ENCODE measurements at places on chromosomes 12 and 14. TPM values are rescaled to one million over a fixed set of nuclear protein-coding genes. Genes with fewer than 3 reads are reported as not detected.

GRCh38 chr12:66085998-66086397 lies 44.6 kb downstream of the LLPH start:
- DNase-seq: no peak

DNA sequence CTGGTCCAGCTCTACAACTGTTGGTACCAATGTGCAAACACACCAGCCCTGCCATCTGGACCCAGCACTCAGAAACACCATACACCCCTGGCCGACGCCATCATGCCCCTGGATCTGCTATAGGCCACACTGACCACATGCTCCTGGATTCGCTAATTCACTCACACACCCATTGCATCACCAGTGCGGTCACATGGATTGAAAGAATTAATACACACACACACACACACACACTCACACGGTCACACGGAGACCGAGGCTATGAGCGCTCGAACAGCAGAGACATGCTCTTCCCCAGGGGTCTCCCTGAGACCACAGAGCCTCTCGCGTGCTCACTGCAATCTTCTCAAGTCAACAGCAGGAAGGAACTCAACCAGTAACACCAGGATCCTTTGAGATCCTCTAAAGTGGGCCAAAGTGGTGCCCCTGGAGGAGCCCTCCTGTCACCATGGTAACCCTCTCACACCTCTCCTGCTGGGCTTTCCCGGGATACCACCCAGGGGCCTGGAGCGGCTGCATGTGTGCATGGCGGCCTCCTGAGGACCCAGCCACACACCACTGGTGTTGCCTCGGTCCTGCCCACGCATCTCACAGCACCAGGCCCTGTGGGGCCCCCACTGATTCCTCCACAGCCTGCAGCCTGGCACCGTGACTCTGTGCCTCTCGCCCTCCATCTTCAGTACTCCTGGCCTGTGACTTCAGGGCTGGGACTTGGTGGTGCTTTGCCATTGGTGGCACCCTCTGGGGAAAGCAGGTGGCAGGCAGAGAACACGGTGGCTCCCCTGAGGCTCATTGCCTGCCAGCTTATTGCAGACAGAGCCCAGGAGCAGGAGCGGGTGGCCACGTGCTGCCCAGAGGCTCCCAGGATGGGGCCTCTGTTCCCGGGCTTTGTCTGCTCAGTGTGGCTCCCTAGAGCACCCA lies 15.1 kb downstream of the LRTM2 start:
- DNase-seq: no peak

GRCh38 chr14:63902375-63902976 lies 49.7 kb downstream of the SYNE2 start:
- no peak for DNase-seq

- DNase-seq: no peak
Measured at GRCh38 chr12:879641-880040, 69.9 kb downstream of the RAD52 start.

DNA sequence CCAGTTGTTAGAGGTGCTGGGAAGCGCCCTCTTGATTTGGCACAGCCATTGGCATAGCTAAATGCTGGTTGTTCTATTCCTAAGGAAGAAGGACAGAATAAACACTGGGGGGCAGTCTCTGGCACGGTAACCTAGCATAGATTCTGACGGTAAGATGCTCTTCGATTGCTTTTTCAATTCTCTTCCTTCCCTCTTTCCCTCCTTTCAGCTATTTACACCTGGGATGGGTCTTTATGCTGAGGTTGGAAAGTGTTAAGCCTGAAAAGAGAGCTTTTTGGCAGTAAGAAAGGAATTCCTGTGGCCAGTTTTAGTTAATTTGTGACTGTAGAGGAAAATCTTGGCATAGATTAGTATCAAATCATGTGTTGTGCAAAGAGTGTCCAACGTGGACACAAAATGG lies 162.8 kb downstream of the SNAPC1 start:
- no peak for DNase-seq

- no peak for DNase-seq
Measured at GRCh38 chr12:2583642-2584401, 210.9 kb upstream of the FKBP4 start.

DNA sequence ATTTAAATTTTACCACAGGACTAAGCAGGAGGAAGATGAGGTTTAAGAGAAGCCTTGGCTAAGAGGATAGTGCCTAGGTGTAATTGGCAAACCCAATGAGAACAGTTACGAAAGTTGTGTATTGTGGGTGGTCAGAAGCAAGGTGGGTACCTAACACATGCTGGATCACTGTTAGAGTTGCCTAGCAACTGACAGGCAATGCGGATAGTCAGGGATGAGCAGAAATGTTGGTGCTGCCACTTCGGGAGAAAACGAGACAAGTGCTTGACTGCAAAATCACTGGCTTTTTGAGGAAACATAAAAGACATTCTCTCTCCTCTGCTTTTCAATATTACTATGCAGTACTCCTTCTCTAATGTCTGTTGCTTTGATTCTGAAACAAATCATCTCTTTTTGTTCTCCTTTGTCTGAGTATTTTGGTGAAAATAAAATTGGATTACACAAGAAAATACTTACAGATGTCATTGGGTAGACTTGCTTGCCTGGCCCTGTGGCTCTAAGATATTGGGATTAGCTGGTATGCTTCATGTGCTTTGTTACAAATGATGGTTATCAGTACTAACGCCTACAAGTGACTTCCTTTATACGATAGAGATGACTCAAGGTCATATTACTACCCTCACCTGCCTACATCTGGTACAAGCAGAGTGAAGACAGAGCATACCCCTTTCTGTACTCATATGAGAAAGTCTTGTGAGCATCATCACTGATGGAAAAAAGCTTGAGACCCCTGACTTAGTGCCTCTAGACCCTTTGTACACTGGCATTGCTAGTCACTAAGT lies 48.0 kb downstream of the TDP1 start:
- DNase-seq: no peak

- no peak for DNase-seq
Measured at GRCh38 chr14:51681411-51681810, 29.7 kb downstream of the FRMD6 start.

DNA sequence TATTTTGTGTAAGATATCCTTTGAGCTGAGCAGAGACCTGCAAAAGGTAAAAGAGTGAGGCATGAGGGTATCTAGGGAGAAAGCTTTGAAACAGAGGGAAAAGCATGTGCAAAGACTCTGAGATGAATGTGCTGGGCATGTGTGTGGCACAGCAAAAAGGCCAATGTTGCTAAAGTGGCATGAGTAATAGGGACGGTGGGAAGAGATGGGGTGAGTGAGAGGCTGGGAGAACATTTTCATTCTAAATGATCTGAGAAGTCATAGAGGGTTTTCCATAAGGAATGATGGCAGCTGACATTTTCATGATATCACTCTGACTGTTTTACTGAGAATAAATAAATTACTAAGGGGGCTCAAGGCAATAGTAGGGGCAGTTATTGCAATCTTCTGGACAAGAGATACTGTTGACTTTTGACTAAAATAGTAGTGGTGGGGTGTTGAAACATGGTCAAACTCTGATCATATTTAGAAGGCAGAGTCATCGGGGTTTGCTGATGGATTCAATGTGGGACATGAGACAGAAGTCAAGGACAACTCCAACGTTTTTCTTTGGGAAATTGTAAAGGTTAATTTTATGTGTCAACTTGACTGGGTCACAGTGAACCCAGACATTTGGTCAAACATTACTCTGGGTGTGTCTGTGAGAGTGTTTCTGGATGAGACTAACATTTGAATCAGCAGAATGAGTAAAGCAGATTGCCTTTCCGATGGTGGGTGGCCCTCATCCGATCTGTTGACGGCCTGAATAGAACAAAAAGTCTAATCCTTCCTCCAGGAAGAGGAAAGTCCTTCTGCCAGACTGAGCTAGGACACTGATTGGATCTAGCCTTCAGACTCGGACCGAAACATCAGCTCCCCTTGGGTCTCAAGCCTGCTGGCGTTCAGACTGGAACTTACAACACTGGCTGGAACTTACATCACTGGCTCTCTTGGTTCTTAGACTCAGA lies 193.9 kb upstream of the PLXNC1 start:
- no peak for DNase-seq

GRCh38 chr12:117188961-117189724 lies 1.1 kb downstream of the FBXO21 start:
- peak; percentile 38 for DNase-seq

DNA sequence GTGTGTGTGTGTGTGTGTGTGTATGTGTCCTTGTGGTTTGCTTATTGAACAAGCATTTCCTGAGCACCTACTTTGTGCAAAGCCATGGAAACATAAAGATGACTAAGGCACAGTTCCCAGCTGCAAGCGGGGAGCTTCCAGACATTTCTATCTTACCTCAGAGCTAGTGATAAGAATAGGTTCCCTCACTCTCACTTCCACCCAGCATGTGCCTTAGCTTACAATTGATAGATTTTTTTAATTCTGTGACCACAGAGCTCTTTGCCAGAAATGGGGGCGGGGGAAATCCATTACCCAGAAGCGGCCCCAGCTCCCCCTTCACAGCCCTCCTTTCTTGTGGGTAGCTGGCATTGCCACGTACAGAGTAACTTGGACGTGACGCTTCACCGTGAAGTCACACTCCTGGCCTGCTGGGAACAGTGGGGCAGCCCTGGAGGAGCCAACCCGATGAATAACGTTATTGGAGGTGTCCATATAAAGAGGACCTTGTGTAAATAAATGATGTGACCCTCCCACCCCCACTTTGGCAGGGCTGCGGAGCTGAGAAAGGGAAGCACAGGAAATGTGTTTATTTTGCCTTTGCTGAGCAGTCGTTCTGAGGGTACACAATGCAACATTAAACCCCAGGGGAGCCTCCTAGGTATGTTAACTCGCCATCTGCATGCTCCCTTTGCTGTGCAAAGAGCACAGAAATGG lies 238.9 kb downstream of the CHST11 start:
- DNase-seq: no peak

DNA sequence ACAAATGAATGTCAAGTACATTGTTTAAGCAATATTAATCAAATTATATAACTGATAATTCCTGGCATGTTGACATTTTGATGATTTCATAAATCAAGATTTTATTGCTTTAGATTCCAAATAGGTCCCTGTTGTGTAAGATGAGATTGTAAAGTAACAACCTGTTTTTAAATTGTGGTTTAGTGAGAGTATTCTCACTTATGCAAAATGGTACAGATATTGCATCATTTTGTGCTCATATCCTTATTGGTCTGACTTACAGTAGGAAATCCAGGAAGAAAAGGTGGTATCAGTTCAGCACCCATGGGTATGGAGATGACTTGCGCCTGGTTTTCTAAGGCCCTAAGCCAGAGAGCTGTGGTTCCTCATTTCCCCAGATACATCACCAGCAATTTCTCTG lies 165.5 kb downstream of the KIF21A start:
- DNase-seq: no peak

DNA sequence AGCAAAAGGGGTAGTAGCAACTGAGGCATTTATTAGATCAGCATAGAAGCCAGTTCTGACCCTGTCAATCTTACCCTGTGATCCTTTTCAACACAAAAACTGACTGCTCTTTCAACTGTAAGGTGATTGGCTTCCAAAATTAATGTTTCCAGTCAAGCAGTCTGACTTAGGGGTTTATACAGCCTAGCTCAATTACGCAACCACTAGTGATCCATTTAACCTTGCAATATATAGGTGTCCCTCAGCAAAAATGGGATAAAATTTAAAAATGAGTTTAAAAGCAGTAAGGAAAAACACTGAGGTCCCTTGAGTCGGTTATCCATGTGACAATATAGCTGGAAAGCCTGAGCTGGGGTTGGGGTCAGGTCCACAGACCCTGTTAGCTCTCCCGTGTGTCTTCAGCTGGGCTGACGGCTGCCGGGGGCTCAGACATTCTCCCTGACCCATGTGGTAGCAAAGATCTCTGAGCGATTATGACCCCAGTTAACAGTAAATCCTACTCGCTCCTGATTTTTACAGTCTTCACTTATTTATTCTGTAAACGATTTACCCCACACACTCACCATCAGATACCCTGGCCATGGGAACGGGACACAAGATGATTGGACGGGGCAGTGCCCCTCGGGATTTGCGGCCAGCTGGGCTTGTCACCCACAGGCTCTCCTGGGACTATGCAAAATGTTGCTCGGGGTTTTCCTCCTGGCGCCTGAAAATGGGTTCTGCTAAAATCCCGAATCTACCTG lies 16.6 kb downstream of the ADGRD1 start:
- no peak for DNase-seq

- no peak for DNase-seq
Measured at GRCh38 chr14:106060276-106060975, 534.0 kb downstream of the TMEM121 start.

DNA sequence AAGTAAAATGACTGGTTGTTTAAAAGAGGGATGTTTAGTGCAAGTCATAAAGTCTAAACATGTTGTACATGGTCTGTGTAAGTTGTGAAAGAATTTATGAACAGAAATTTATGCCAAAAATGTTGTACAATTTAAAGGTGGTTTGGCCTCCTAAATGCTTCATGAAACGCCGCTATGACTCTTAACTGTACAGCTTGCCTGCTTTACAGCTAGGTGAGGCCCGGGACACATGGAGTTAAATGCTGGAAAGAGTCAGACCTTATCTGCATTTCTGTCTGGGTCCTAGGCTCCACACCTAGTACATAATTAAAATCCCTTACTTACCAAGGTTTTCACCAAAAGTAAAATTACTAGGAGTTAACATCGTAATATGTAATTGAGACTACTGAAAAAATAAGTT lies 28.4 kb upstream of the B4GALNT1 start:
- DNase-seq: no peak

GRCh38 chr14:102775855-102776760 lies 1.1 kb upstream of the TRAF3 start:
- DNase-seq: peak; percentile 23

GRCh38 chr12:129848876-129849275 lies 54.9 kb downstream of the TMEM132D start:
- DNase-seq: no peak

GRCh38 chr12:108691998-108692808 lies 39.1 kb downstream of the CORO1C start:
- peak; percentile 62 for DNase-seq

GRCh38 chr14:33897878-33898535 lies 52.9 kb downstream of the EGLN3 start:
- no peak for DNase-seq

- peak; percentile 75 for DNase-seq
Measured at GRCh38 chr12:121334513-121335343, 17.5 kb downstream of the ANAPC5 start.

GRCh38 chr12:124861492-124861891 lies 2.2 kb downstream of the SCARB1 start:
- peak; percentile 57 for DNase-seq

DNA sequence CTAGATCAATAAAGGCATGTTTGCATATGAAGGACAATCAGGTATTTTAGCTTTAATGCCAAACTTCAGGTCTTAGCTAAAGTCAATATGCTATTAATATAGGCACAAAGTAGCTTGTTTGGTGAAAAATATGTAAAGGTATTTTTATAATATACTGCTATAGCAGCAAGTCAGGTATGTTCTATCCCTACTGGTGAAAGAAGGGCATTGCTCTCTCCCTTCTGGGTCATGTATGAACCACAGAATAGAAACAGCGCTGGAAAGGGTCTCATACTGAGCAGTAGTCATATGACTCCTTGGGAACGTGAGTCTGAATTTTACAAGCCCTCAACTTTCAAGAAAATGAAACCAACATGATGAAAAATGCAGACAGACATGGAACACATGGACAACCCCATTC lies 314.6 kb downstream of the GRIN2B start:
- DNase-seq: no peak

GRCh38 chr14:75450381-75451276 lies 22.8 kb downstream of the JDP2 start:
- DNase-seq: peak; percentile 89

JDP2 gene
- total RNA-seq: 6.4 TPM

PTCSC3 gene
- total RNA-seq: not detected

KLRC3 gene
- 5.7 TPM for total RNA-seq

ZFP36L1 gene
- total RNA-seq: 26.4 TPM

C12orf50 gene
- 0.36 TPM for total RNA-seq

BEGAIN gene
- 6.0 TPM for total RNA-seq

SMCO2 gene
- total RNA-seq: not detected

NR1H4 gene
- 0.18 TPM for total RNA-seq

MSRB3 gene
- 7.0 TPM for total RNA-seq

ACOT6 gene
- not detected for total RNA-seq

NFATC4 gene
- total RNA-seq: 16.8 TPM

GLT8D2 gene
- total RNA-seq: 9.2 TPM
